ENCODE measurements at places on chromosomes 5 and 9. TPM values are rescaled to one million over a fixed set of nuclear protein-coding genes. Genes with fewer than 3 reads are reported as not detected.

Gene PCDHB2
- not detected for total RNA-seq

Gene PROB1
- 0.39 TPM for total RNA-seq

Gene CDC37L1
- total RNA-seq = 35.1 TPM

DNA sequence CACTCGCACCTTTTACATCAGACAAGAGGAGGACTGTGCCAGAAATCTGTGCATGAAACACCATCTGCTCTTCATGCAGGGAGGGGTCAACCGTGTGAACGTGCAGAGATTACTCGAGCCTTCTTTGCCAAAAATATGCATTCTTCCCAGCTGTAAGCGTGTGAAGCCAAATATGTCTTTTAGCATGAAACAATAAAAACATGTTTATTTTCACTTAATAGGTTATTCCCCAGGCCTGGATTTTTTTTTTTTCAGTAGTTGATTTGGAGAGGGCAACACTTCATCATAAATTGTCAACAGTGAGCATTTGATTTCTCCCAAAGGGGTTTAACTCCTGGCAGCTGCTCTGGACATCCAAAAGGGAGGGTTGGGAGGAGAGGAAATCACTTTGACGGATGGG is 23.8 kb downstream of the PLAC8L1 start:
- DNase-seq = no peak

GRCh38 chr5:136055612-136056309 is 27.0 kb downstream of the TGFBI start:
- DNase-seq = no peak
